Activated naive CD8-positive, alpha-beta T cell treated with anti-CD3 and anti-CD28 coated beads, Interleukin-2, amount 50 U/mL, for 24 hours (primary cell): ENCODE measurements at places on chromosomes 12 and 14.

GRCh38 chr14:43480976-43481375 is 1026.1 kb downstream of the FSCB start:
- no peak for DNase-seq

DNA sequence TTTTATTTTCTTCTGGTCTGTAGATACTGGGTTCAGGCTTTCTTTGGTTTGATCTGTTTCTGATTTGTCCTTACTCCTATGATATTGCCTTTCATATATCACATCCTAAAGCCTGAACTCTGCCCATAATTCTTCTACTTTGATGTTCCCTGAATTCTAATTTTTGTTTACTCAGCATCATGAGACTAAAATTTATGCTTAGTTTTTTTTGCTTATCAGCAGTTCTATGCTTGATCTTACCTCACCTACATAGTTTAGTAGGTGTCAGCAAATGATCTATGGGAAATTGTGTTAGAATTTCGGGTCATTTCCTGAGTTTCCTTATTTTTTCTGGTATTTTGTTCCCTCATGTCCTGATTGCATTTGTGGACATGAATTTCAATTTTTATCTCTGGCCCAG is 94.2 kb downstream of the TMEM117 start:
- no peak for DNase-seq

DNA sequence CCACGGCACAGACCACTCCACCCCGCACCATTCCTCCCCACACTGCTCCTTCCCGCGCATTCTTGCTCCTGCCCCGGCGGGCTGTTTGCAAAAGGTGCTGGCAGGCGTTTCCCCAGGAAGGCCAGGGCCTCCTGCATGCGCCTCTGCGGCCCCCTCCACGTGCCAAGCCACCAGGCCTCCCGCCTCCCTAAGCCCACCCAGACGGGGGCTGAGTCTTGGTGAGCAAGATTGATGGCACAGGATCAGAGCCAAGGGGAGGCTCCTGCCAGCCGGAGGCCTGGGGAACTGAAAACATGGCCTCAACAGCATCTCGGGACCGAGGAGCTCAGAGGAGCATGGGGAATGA is 328.3 kb upstream of the DIO3 start:
- no peak for DNase-seq

- DNase-seq: peak; percentile 49
Measured at GRCh38 chr12:6452944-6453630, 1.2 kb downstream of the TAPBPL start.

DNA sequence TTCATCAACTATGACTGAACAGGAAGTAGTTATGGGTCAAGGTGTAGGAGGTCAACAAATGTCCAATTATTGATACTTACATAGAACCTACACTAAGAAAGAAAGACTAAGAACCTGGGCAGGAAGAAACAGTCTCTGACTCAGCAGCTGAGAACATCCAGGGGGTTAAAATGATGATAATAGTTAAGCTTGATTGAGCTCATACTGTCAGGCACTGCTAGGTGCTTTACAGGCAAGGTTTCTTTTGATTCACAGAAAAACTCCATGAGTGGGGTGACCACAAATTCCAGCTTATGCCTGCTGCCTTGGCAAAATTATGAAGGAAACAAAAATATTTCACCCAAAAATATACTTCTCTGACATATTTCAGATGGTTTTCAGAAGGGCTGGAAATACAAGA is 75.0 kb downstream of the ACADS start:
- no peak for DNase-seq

DNA sequence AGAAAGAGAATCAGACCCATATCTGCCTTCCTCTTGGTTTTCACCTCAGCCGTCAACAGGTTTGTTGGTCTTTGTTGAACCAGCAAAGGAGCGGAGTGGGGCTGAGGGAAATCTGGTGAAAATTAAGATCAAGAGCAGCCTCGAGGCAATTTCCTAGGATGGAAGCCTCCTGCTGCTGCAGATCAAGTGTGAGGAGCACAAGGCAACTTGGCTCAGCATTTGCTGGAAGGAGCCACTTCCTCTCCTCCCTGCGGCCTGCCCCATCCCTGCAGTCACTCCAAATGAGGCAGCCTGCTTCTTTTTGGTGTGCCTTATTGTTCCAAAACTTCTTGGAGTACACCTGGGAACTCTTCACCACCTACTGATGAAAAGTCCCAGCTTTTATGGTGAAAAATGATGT is 4.9 kb downstream of the TC2N start:
- DNase-seq: no peak

DNA sequence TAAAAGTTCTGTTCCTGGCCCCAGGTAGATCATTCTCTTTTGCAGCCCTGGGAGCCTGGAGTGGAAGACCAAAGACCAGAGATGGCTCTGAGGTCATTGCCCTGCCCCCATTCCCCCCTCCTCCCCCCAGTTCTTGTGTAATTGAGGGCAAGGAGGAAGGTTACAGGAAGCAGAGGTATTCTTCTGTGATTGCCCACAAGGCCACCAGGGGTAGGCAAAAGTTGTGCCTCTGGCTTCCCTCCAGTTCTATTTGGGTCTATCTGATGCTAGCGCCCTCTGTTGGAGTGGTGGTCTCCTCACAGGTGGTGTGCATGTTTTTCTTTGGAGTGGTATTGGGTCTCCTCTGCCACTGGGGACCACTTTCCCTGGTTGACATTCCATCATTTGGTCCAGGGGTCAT is 41.2 kb upstream of the CRY1 start:
- peak; percentile 44 for DNase-seq

DNA sequence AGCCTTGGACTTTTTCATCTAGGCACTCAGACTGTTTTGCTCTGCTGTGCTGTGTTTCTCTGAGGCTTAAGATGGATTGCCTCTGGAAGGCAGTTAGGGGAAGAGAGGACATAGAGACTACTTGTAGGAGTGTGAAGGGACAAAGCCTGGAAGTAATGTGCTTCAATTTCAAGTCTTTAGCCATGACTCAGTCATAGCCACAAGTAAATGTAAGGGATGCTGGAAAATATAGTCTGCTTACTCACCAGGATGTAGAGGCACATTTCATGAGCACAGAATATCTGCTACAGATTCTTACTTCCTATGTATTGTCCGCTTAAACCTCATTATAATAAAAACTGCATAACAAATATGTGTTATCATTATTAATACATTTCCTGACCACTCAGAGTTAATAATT is 794.3 kb upstream of the NOVA1 start:
- no peak for DNase-seq

- peak; percentile 73 for DNase-seq
Measured at GRCh38 chr12:54413284-54414190, 5.5 kb downstream of the ITGA5 start.

DNA sequence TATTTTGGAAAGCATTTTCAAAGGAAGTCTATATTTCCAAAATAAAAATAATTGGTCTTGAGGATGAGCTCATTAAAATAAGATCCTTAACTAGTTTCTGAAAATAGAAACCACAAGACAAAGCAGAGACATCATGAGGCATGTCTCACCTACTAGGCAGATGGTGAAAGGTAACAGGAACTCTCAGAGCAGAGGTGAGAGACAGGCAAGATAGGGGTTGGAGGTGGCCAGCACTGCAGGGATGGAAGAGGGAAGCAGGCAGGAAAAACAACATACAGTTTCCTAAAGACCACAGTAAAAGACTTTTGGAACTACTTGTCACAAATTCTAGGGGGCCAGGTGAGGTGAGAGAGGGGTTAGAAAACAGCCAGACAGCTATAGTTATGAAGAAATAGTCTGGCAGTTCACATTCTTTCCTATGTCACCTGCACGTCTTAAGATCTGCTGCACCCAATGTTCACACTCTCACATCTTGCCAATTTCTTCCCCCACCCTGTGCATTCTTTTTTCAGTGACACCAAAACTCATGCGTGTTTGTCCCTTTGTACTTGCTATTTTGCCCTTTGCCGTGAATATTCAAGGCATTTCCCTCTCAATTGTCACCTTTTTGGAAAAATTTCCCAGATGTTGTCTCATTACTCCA is 341.7 kb upstream of the KITLG start:
- DNase-seq: no peak

- DNase-seq: no peak
Measured at GRCh38 chr12:40820794-40821484, 128.7 kb downstream of the CNTN1 start.

GRCh38 chr12:68349220-68349621 is 17.1 kb upstream of the MDM1 start:
- DNase-seq: no peak

GRCh38 chr12:1464925-1465324 is 129.5 kb downstream of the FBXL14 start:
- no peak for DNase-seq

DNA sequence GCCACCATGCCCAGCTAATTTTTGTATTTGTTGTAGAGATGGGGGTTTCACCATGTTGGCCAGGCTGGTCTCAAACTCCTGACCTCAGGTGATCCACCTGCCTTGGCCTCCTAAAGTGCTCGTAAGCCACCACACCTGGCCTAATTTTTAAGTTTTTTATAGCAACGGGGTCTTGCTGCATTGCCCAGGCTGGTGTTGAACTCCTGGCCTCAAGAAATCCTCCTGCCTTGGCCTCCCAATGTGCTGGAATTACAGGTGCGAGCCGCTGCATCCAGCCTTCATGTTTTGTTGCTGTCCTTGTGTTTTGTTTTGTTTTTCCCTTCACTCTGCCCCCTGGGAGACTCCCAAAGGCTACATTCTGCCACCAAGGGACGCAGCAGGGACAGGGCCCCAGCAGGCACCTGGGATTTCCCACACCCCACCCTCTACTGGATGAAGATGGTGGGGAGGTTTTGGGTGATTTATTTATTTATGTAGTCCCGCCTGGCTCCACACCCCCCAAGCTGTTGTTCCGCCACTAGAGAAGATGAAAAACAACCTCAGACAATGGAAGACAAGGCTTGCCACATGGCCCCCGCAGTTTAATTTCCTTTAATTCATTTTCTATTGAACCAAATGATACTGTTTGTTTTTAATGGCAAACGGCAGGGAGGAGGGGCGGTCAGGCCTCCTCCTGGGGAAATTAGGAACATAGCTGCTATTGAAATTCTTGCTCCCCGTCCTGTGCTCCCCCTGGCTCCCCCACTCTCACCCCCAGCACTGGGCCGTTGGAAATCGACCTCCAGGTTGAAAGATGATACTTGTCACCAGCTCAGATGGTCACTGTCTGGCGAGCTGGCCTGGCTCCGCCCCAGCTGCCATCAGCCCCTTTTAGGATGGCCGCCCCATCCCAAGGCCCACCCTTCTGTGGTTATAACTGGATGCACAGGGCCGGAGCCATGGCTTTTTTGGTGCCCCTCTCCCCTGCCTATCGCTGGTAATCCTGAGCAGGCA is 70.3 kb downstream of the RNFT2 start:
- no peak for DNase-seq

GRCh38 chr14:76396714-76397187 is 20.8 kb downstream of the ESRRB start:
- DNase-seq: no peak

DNA sequence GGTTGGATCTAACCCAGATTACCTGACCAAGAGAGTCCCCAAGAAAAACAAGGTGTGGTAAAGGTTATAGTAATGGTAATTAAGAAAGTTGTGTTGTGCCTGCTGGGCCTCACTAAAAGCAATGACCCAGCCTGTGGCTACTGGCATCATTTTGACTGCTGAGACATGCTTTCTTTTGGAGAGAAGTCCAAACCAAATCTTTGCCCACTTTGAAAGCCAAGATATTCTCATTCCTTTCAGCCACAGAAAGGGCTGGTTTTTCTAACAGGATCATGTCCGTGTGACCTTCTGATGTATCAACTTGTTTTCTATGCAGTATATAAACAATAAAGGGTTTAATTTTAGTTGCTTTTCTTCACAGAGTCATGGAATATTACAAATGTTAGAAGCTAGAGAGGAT is 388.6 kb downstream of the RAD51B start:
- no peak for DNase-seq

DNA sequence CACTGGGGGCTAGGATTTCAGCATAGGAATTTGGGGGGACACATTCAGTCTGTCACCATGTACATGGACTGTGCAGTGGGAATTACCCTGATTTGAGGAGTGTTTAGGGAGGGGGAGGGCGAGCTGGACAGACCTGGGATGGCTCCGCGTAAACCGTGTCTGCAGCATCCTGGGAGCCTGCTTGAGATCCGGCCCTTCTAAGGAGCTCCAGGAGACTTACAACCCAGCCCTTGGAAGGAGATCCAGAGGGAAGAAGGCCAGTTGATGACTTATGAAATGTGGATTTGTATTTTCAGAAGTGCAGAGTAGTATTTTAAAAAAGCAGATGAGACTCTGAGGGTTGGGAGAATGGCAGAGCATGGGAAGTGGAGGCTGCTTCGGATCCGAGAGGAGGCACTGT is 153.2 kb downstream of the CACNA1C start:
- no peak for DNase-seq

DNA sequence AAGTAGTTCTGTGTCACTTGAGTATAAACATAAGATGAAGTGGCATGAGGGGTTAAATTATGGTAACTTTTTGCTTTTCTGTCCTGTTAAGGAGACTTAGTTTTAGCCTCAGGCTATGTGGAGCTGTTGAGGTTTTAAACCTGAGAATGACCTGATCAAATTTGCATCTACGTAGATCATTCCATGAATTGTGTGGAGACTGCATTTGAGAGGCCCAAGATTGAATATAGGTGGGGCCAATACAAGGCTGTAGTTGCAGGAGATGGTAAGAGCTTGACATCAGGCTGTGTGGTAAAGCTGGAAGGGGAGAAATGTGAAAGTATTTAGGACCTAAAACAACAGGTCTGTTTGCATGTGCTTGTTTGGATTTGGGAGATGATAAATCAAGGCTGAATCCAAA is 249.5 kb downstream of the SLC16A7 start:
- no peak for DNase-seq

DNA sequence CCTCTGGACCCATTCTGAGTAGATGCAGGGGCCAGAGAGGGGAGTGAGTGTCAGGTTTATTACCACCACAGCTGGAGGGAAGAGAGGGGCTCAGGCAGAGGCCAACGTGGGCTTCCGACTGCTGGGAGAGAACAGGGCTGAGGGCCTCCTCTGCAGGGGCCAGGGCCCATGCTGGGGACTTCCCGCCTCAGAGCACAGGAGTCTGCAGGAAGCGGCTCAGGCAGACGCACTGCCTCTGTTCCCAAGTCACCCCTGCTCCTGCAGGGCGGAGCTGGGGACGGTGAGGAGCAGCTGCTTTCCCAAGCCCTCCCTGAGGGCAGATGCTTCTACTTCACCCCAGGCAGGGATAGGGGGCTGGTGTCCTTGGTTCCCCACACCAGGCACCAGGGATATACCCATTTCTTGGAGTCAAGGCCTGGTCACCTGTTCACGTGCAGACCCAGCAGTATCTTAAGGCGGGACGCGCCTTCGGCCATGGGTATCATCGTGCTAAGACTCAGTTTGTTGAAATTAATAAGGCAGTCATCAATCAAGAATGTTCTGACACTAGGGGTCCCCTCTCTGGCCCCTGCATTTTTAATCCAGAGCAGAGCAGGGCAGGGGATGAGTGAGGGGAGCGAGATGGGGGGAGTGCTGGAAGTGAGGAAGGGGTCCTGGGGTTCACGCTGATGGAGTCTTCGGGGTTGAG is 100.0 kb downstream of the PIWIL1 start:
- DNase-seq: no peak

GRCh38 chr12:108567406-108568337 is 5.3 kb downstream of the ISCU start:
- no peak for DNase-seq

- DNase-seq: no peak
Measured at GRCh38 chr14:91100102-91100501, 13.8 kb upstream of the DGLUCY start.
